Inflammatory macrophage (primary cell): ENCODE measurements at places on chromosomes 7 and 10.

DNA sequence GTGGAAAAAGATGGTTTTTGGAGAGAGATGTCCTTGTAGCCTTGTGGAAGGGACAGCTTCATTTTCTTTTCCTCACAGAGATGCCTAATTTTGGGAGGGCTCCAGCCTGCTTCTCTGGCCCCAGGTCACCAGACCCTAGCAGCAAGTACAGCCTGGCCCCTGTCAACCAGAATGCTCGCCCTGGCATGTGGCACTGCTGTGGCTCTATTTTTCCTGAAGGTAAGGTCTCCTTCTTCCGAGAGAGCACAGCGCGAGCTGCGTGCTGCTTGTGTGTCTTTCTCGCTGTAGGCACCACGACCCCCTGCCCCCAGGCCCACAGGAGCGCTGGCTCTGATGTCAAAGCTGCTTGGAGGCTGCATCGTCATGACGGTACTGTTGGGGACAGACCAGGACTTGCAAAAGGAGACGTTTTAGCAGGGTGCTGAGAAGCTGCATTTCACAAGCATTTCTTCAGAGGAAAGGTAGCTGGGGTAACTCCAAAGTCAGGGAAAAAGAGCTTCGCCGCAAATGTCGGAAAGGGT lies 58.7 kb downstream of the CLEC2L start:
- DNase-seq, result no peak

- no peak for DNase-seq
Measured at GRCh38 chr10:13961097-13961496, 369.6 kb downstream of the FRMD4A start.

DNA sequence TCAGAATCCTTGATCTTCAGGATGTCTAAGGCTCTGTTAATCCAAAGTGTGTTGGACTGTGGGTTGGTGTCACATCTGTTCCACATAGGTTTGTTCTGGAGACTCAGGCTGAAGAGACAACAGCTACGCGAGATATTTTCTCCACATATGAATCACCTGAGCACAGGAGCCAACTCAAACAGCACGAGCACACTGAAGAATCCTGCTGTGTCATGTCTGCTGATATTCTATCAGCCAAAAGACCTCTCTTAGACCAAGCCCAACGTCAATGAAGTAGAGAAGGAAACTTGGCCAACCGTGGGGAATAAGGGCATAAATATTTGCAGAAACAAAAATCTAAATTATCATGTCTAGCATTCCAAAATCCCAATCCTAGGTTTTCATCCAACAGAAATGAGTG lies 2.7 kb upstream of the TASOR2 start:
- no peak for DNase-seq

- no peak for DNase-seq
Measured at GRCh38 chr7:114086537-114086913, 167.7 kb upstream of the PPP1R3A start.

- DNase-seq, result no peak
Measured at GRCh38 chr10:87579563-87579962, 74.9 kb downstream of the MINPP1 start.
